Upper lobe of left lung (tissue), 6 donors: ENCODE measurements at places on chromosomes 3 and 15.

DNA sequence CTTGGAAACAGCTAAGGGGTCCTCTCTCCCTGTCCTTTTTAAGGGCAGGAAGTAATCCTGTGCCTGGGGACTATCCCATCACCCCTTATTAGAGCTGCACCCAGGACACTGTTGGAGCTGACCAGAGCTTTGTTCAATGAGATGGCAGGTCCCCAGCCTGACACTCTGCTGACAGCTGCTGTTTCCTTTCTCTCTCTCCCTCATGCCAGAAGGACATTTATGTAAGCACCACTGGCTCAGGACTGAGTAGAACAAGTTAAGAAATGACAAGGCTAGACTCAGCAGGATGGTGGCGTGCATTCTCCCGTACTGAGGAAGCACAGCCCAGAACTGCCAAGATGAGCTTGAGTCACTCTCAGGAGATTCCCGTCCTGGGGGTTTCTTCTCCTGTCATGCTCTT lies 17.3 kb downstream of the GJD2 start:
- H3K4me1 ChIP-seq = no peaks in the 10 kb centered on the region
- H3K27me3 ChIP-seq = no peaks in the 10 kb centered on the region
- H3K36me3 ChIP-seq = no peaks in the 10 kb centered on the region
- DNase-seq = no peak
- H3K27ac ChIP-seq = no peak overlapping the region
- H3K4me3 ChIP-seq = no peak overlapping the region

GRCh38 chr15:67022587-67023105 lies 42.8 kb upstream of the SMAD3 start:
- peaks cover 34% of the 10 kb centered on the region for H3K4me1 ChIP-seq
- no peak overlapping the region for H3K27ac ChIP-seq
- no peak overlapping the region for H3K4me3 ChIP-seq
- H3K36me3 ChIP-seq = no peaks in the 10 kb centered on the region
- no peaks in the 10 kb centered on the region for H3K27me3 ChIP-seq
- no peak for DNase-seq

DNA sequence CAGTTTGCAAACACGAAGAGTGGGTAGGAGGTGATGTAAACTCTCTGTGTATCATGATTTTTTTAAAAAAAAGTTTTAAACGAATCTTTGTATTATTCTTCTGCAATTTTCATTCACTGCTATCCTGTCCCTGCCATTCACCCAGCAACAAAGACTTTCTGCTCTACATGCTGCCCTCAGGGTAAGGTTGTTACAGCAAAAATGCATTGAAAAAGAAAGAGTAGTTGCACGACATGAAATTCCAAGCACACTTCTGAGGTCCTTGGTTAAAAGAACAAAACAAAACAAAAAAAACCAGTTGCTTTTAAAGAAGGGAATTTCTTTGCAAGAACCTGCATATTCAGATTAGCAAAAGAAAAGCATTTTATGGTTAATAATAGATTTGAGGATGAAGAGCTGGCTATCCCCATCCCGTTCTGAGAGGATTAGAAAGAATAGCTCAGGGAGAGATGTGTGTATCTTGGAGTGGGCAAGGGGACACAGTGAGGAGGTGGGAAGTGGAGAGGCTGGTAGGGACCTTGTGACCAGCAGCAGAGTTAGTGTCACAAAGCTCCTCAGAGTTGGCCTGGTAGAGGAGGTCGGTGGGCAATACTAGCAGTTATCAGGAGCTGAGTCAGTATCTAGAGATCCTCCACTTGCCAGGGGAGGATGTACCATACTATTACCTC lies 290.8 kb downstream of the NEK10 start:
- H3K4me3 ChIP-seq = no peak overlapping the region
- H3K36me3 ChIP-seq = no peaks in the 10 kb centered on the region
- H3K27me3 ChIP-seq = no peaks in the 10 kb centered on the region

DNA sequence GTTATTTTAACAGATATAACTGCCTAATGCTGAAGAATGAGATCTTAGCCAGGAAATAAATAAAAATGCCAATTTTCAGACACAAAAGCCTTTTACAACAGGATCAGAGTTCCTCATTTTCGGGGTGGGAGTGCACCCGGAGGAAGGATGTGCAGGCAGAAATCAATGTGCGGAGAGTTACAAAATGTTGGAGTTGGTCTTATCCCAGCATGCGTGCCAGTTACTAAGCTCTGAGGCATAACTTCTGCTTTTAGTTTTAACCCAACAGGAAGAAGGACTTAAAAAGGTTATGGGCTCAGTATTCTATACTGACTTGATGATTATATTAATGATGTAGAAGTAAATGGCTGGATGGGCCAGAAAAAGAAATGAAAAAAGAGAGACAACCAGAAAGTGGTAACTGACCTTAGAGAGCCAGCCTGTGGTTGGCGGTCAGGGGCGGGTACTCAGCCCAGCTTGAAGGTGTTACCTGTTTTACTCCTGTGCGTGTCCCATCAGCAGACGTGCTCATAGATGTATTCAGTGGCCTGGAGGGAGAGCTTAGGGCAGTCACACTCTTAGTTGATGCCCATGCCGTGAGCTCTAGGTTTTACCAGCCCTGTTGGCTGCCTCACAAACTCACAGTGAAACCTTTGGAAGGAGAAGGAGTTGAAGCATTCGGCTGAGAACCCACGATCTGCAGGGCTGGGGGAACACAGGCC lies 164.7 kb downstream of the SV2B start:
- no peaks in the 10 kb centered on the region for H3K27me3 ChIP-seq
- H3K4me3 ChIP-seq = no peak overlapping the region
- no peaks in the 10 kb centered on the region for H3K36me3 ChIP-seq
- H3K4me1 ChIP-seq = no peaks in the 10 kb centered on the region
